ENCODE measurements at places on chromosomes 16 and 17.

DNA sequence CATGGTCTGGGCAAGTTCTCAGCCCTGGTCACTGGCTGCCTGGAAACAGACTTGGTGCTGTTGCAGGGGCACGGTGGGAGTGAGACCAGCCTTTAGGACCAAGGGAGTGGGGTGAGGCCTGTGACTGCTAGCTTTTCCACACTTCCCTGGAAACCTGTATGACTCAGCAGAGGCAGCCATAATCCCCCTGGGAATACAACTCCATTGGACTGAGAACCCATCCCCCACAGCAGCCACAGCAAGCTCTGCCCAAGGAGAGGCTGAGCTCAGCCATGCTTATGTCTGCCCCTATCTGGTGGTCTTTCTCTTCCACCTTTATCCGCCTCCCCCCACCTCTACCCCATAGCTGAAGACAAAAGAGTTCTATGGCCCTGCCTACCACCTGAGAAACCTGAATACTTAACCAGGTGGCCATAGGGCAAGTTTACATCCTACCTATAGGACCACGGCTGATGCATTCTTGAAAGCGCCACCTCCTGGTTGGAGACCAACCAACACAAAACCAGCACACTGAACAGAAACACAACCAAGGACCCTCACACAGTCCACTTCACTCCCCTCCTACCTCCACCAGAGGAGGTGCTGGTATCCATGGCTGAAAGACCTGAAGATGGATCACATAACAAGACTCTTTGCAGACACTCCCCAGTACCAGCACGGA is 816.2 kb upstream of the SOX9 start:
- no peak for DNase-seq

DNA sequence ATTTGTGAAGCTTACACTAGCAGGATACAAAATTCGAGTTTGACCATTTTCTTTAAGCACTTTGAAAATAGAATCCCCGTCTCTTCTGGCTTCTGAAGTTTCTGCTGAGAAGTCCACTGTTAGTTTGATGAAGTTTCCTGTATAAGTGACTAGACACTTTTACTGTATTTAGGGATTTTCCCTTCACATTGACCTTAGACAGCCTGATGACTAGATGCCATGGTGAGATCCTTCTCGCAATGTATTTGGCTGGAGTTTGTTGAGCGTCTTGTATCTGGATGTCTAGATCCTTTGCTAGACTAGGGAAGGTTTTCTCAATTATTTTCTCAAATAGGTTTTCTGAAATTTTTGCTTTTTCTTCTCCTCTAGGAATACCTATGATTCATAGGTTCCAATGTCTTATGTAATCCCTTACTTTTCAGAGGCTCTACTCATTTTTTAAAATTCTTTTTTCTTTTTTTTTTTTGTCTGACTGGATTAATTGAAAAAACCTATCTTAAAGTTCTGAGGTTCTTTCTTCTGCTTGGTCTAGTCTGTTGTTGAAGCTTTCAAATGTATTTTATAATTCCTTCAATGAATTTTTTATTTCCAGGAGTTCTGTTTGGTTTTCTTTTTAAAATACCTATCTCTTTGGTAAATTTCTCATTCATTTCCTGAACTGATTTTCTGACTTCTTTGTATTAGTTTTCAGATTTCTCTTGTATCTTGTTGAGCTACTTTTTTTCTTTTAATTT is 63.7 kb upstream of the ABCC11 start:
- DNase-seq: no peak

DNA sequence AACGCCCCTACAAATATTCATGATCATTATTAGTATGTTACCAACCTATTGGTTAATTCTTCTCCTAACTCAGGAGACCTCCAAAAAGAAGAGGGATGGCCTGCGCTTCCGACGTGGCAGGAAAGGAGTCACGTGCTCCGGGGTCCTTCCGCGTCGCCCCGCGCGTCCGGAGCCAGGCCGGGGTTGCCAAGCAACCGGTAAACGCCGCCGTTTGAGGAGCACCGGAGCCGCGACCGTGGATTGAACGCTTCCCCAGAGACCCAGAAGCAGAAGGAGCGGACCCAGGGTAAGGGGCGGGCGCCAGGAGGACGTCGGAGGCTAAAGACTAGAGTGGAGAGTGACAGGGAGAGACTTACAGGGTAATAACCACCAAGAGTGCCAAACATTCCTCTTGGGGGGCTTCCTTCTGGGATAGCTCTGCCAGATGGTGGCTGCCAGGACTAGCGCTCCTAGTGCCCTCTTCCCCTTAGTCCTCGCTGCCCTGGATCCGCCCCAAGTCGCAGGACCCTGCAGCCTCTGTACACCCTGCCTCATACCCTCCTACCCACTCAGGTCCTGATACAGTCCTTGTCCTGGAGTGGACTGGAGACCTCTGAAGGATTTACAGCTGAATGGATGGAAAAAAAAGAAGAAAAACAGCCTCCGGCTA is at the start of gene DNAI2:
TSS of gene DNAI2 (plus strand) at position 175 of the 649 bp plus-strand sequence. CDS start 7,584 bp downstream, outside the sequence.
- DNase-seq: no peak

DNA sequence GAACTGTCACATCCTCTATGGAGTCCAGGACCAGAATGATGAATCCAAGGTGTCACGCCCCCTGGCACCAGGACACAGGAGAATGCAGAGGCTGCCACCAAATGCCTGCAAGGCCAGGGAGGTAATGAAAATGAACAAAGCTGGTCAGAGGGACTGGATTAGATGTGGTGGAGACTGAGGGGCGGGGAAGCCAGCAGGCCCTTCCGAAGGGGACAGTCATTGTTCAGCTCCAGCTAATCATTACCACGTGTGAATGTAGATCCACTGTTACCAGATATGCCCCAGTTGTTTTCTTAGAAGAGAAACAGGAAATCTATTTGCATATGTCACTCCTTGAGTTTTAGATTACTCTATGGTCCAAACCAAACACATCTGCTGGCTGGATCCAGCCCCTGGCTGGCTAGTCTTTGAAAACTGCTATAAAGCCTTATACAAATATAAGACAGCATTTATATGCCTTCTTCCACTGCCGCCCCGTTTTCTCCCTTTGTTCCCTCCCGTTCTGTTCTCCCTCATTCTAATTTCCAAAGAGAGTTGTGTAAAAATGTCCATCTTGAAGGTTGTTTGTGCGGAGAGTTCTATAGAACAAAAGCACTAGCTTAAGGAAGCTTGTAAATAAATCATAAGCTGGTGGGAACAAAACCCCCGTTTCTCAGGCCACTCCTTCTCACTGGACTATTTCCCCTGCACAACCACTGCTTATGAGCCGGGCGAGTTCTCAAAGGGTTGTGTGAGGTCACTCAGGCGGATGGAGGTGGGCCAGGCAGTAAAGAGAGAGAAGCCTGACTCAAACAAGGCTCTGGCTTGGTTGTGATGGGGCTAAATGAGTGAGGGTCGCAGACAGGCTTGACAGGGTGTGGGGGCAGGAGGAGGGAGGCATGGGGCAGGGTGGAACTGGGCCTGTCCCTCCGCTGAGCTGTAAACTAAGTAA is 14.2 kb downstream of the CRYM start:
- DNase-seq: no peak

DNA sequence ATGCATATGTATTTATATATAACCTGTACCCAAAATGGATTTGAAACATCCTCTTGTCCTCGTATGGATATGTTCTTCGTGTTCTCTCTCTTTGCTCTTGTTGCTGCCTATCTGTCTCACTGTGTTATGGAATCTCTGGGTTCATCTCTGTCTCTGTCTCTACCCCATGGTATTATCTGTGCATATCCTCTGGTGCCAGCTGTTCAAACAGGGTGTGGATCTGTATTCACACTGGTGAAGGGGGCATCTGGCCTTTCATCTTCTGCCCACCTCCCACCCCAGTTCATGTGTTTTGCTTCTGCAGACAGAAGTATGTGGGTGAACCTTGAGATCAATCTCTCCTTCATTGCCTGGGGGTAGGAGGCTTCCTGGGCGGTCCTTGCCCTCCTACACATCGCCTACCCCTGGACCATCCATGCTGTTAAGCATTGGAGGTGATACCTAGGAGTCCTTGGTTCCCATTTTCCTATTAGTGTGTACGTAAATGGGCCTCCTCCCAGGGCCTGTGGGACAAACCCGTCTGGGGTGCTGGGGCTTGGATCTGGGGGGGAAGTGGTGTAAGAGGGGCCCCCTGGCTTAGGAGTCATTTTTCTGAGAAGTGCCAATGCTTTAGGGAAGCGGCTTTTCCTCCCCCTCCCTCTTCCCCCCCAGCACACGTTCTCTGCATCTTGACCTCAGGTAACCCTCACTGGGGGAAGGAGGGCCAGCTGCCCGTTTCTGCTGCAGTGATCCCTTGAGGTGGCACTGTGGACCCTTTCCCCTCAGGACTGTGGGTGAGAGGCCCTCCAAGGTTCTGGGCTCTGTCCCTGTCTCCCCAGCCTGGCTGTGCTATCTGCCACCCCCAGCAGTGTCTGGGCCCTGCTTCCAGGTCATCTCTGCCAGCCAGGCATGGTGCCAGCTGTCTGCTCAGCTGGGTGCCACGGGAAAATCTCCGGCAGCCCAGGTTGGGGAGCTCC is 21.1 kb downstream of the RARA start:
- no peak for DNase-seq

- DNase-seq: no peak
Measured at GRCh38 chr17:53548252-53548651, 274.5 kb upstream of the KIF2B start.

Measured in suppressor macrophage treated with lipopolysaccharide for 1 hour (primary cell).